NCI-H1436 (cell line): ENCODE measurements at places on chromosomes 7 and 10.

DNA sequence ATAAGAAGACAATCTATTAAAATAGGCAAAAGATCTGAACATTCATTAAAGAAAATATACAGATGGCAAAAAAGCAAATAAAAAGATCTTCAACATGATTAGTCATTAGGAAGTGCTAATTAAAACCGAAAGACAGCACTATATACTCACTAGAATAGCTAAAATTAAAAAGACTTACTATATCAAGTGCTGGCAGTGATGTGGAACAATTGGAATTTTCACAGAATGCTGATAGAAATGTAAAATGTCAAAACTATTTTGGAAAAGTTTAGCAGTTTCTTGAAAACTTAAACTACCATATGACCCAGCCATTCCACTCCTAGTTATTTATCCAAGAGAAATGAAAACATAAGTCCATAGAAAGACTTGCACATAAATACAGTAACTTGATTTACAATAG lies 25.0 kb upstream of the TLL2 start:
- no peak for DNase-seq

DNA sequence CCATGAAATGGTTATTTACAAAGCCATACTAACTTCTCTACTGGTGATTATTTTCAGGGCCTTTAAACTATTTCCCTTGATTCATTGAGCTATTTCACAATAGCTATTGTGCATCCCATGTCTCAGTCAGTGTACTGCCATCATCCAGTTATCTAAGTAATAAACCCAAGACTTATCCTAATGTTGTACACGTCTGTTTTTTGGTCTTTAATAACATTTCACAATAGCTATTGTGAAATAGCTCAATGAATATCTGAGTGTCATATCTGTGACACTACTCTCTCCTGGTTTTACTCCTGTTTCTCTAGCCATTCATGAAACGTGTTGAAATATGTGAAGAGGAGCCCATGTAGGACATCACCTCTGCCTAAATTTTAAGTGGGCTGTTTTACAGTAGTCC lies 36.5 kb upstream of the TMEM140 start:
- no peak for DNase-seq

DNA sequence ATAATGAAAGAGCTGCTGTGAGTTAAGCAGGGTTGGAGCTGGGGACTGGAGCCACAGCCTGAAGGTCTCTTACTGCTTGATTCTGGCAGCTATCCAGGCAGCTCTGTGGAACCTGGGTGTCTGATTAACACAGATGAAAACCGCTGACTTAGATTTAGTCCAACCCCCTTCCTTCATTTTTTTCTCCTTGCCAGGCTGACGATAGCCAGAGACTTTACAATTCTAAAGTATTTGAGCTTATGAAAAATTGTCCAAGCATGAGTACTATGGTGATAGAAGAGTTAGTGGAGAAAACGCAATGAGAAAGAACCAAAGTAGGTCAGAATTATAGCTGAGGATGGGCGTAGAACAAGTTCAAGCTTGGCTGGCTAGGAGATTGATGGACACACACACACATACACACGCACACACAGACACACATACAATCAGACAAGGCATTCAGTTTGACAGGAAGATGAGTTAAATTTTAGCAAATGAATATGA lies 13.5 kb upstream of the GPR85 start:
- DNase-seq = no peak

DNA sequence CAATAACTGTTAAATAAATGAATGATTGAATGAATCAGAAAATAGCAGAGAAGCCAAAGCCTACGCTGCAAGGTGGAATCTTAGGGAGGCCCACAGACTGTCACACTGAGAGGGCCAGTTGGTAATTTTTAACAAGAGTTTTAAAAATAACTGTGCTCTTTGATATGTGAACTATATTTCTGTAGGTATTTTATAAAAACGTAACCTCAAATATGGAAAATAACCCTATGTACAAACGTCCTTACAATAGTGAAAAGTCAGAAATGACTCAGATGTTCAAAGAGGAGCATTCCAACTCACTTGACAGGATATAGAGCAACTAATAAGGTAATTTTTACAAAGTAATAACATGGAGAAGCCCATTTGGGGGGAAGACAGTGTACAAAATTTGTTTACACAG lies 18.9 kb upstream of the TMEM273 start:
- no peak for DNase-seq

GRCh38 chr7:106488465-106488864 lies 172.5 kb downstream of the CCDC71L start:
- DNase-seq = no peak

DNA sequence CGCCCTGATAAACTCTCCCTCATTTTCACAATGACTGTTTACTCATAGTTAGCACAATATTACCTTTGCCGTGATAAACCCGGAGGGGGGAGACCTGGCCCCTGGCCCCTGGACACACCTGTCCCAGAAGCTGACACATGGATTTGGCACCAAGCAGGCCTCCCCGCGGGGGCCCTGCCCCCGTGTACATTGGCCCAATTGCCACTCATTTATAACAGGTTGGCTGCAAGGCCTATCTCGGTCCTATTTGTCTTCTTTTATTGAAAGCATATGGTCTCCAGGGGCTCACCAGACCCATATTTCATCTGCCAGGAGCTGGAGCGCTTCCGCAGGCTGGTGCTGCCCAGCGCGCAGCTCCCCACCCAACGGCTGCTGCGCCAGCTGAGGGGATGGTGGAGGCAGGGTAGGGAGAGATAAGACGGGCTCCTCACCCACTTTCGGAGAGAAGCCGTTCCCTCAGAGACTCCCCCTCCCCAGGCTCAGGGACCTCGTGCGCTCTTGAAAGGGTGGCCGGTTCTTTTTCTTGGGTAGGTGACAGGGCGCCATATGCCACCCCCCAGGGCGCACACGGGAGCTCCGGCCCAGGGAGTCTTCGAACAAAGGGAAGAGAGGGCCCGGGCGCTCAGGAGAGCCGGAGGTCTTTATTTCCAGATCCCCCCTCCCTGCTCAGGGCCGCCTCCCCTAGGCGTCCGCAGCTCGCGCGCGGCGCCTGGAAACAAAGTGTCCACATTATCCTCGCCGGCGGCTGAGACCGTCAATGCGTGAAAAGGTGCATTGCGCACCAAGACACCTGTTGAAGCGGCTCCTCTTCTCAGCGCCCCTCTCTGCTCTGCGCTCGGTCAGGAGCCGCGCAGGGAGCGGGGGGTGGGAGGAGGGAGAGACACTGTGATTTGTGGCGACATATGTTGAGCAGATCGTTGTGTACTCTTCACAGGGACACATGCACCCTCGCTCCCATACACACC lies 4.3 kb upstream of the NEUROG3 start:
- no peak for DNase-seq
